ENCODE measurements at places on chromosomes 11 and 22. TPM values are rescaled to one million over a fixed set of nuclear protein-coding genes. Genes with fewer than 3 reads are reported as not detected.
A peak's percentile ranks its signal among the peaks of the same experiment; 100 is the strongest.

- H3K36me3 ChIP-seq: no peaks in the 10 kb centered on the region
- peaks cover 4% of the 10 kb centered on the region for H3K27me3 ChIP-seq
- no peak overlapping the region for H3K4me3 ChIP-seq
- H3K27ac ChIP-seq: no peak overlapping the region
Measured at GRCh38 chr11:1341928-1342524, 32.6 kb upstream of the TOLLIP start.

GRCh38 chr11:71946144-71946571, 17.3 kb downstream of the RNF121 start:
- no peaks in the 10 kb centered on the region for H3K27me3 ChIP-seq
- peaks cover 14% of the 10 kb centered on the region for H3K4me1 ChIP-seq
- DNase-seq: no peak

- H3K4me3 ChIP-seq: no peak overlapping the region
- H3K27ac ChIP-seq: no peak overlapping the region
- H3K4me1 ChIP-seq: peaks cover 16% of the 10 kb centered on the region
- H3K36me3 ChIP-seq: no peaks in the 10 kb centered on the region
- peaks cover 2% of the 10 kb centered on the region for H3K27me3 ChIP-seq
Measured at GRCh38 chr11:13972043-13972910, 9.8 kb downstream of the SPON1 start.

DNA sequence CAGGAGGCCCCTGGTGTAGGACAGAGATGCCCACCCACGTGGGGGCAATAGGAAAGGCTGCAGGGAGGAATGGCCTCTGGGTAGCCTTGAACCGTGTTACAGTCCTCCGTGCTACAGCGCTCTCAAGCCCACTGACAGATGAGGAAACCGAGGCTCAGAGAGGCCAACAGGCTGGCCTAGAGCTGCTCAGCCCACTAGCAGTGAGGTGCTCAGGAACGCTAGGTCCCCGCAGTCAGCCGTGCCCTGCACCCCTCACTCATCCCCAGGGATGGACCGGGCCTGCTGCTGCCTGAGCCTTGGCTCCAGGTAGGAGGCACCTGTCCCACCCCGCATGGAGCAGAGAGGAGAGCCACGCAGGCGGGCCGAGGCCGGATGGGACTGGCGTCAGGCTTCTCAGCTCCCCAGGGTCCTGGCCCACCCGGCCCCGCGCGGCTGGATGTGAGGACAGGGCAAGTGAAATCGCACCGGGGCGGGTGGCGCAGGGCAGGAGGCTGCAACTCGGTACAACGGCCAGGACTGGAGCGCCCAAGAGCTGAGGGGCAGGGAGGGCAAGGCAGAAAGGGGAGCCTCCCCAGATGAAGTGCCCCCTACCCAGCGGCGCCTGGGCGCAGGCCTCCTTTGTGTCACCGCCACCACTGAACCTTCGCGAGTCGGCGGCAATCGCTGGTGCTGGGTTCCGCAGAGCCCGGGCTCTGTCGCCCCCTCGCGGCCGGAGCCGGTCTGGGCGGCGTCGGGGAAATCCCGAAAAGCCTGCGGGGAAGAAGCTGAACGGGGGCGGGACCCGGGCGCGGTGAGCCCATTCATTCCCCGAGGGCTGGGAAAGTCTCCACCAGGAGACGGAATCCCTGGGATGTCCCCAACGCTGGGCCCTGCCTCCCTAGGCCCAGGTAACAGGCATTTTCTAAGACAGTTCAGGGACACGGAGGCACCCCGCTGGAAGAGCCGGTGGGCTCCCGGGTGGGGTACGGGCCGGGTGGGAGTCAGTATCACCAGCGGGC, 8.4 kb upstream of the SLC2A11 start:
- H3K4me1 ChIP-seq: peaks cover 7% of the 10 kb centered on the region
- H3K4me3 ChIP-seq: no peak overlapping the region
- peaks cover 2% of the 10 kb centered on the region for H3K27me3 ChIP-seq
- no peaks in the 10 kb centered on the region for H3K36me3 ChIP-seq
- no peak overlapping the region for H3K27ac ChIP-seq
- peak; percentile 87 for DNase-seq

GRCh38 chr22:27504360-27505253, 296.9 kb downstream of the MN1 start:
- H3K4me1 ChIP-seq: no peaks in the 10 kb centered on the region
- H3K27me3 ChIP-seq: no peaks in the 10 kb centered on the region
- H3K27ac ChIP-seq: no peak overlapping the region
- no peaks in the 10 kb centered on the region for H3K36me3 ChIP-seq
- no peak overlapping the region for H3K4me3 ChIP-seq
- no peak for DNase-seq

DNA sequence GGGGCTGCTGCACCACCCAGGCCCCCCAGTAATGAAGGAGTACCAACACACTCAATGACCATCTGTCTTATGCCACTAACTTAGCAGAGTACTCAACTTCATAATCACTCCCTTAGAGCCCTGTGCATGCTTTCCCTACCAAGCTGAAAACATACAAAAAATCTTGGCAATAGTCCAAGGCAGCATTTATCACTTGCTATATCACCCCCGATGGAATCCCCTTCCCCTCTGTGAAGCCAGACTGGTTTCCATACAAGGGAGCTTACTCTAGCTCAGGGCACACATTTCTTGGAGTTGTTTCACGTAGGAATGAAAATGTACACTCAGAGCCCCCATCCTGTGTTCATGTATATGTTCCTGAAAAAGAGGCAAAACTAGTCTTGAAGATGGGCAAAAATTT, 301.3 kb upstream of the TENM4 start:
- H3K27ac ChIP-seq: no peak overlapping the region
- H3K36me3 ChIP-seq: no peaks in the 10 kb centered on the region

DNA sequence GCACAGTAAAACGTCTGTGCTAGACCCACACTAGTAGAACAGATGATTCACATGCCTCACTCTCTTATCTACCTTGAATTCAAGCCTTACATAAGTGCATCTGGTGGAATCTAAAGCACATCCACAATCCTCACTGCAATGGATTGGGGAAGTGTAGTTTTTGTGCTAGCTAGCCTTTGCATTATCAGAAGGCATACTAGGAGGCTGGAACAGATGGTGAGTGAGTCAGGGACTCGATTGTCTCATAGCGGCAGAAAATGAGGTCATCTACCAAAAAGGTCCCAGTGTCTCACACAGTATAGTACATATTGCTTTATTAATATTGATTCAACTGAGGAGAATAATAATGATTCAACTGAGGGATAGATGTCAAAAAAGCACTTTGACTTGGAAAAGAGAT, 9.3 kb downstream of the MSANTD4 start:
- no peak for DNase-seq
- no peak overlapping the region for H3K27ac ChIP-seq
- H3K4me3 ChIP-seq: no peak overlapping the region
- H3K4me1 ChIP-seq: peaks cover 45% of the 10 kb centered on the region

Gene GAB4
- not detected for total RNA-seq

Gene TCN1
- total RNA-seq: not detected

Gene TTC38
- 9.0 TPM for total RNA-seq
